ENCODE measurements at places on chromosomes 1 and 21.

DNA sequence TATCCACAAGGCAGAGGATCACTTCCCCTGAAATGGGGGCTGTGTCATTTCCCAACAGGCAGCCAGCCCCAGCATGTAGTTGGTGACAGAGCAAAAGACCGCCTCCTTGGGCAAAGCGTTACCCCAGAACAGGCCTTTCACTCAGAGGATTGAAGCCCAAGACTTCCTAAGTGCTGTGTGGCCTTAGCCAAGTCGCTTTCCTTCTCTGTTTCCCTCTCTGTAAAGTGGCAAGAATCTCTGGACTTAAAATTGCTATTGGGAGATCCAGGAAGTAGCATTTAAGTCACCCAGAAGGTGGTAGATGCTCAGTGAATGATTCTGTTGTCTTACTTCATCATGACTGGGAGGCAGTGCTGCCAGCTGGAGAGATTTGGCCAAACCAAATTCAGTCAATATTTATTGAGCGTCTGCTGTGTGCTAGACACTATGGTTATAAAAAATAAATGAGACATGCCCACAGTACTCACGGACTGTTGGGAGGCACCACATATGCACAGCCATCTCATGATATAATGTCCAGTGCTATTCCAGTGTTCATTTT is 35.3 kb downstream of the NIPAL3 start:
- DNase-seq = no peak

DNA sequence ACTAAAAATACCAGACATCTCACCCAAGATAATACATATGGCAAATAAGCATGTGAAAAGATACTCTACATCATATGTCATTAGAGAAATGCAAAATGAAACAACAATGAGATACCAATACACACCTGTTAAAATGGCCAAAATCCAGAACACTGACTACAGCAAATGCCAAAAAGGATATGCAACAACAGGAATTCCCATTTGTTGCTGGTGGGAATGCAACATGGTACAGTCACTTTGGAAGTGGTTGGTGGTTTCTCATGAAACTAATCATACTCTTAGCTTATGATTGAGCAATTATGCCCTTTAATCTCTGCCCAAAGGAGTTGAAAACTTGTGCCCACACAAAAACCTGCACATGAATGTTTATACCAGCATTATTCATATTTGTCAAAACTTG is 6.4 kb upstream of the RGS2 start:
- DNase-seq = no peak

DNA sequence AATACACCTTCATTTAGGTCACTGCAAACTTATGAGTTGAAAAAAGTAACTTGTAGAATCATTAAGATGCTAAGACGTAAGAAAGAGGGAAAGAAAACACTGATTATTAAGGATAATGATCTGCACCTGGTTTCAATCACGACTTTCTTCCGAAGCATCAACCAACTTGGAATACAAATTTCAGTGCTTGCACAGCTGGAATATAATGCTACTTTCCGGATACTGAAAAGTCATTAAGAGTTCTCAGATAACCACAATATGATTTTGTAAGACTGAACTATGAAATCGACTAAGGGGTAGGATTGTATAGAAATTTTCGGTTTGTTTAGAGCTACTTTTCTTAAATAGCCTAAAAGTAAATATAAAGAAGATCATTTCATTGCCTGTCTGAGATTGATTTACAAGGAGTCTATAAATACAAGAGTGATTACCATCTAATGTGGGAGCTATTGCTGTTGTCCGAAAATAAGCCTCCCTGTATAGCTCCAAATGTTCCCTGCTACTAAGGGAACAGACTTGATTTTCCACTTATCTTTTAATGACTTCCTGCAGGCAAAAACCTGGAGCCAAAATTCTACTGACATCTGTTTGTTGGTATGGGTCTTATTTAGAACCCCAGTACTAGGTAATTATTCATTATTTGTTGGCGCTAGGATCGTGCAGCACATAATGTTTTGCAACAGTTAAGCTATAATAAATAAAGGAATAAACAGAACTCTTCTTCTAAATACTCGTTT is 673.3 kb downstream of the KCNT2 start:
- DNase-seq = peak; percentile 41

DNA sequence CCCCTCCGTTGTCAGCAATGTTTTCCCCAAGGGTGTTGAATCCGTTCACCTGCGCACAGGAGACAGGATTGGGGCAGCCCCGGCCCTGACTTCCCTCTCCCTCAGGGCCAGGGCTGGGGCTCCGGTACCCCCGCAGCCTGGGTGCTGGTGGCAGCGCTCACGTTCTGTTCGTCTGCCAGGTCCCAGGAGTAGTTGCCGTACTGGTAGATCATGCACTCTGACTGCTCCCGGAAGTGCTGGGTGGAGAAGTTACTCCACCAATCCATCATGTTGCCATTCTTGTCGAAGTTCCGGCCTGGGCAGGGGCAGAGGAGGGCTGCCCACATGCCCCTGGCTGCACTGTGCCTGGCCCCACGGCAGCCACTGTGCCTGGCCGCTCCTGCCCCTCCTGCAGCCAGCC is 6.1 kb downstream of the PRXL2B start:
- DNase-seq = no peak

GRCh38 chr1:15742339-15742801 is at the start of gene TMEM82:
TMEM82 (plus strand) TSS chr1:15742499; CDS start chr1:15742560, 61 bp downstream.
- DNase-seq = no peak

All from BE2C (cell line).